Caki2 (cell line): ENCODE measurements at places on chromosomes 16 and 17. TPM values are rescaled to one million over a fixed set of nuclear protein-coding genes. Genes with fewer than 3 reads are reported as not detected.
A peak's percentile ranks its signal among the peaks of the same experiment; 100 is the strongest.

- no peak for DNase-seq
Observed at GRCh38 chr17:5226940-5227878, 7.5 kb downstream of the SCIMP start.

The CDH15 gene
- 0.51 and 1.0 TPM in 2 replicates for total RNA-seq

DNA sequence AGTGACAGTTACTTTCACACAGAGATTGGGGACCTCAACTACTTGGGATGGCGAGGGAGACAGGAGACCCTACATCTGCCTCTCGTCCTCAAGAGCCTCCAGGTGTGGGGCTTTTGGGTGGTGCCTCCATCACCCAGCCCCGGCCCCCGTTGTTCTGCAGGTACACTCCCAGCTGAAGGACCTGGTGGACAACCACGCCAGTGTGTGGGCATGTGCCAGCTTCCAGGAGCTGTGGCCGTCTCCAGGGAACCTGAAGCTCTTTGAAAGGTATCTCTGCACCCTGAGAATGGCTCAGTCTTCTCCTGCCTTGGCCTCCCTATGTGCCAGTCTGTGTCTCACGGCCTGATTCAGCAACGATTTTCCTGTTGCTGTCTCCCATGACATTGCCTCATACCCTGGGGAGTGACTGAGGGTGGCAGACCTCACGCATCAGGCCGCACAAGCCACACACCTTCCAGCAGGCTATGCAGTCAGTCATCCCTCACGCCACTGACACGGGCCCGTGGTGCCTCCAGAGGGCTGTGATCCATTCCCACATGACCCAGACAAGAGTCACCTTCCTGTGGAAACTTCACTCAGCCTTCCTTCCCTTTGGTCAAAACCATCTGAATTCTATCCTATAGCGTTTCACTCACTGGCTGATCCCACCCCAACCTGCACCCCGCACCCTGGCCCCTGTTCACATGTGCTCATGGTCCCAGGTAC lies 3.7 kb downstream of the CCNF start:
- no peak for DNase-seq

- DNase-seq: no peak
Observed at GRCh38 chr16:73599351-73599750, 551.4 kb upstream of the ZFHX3 start.

The KRTAP2-3 gene
- not detected in 2 replicates for total RNA-seq

DNA sequence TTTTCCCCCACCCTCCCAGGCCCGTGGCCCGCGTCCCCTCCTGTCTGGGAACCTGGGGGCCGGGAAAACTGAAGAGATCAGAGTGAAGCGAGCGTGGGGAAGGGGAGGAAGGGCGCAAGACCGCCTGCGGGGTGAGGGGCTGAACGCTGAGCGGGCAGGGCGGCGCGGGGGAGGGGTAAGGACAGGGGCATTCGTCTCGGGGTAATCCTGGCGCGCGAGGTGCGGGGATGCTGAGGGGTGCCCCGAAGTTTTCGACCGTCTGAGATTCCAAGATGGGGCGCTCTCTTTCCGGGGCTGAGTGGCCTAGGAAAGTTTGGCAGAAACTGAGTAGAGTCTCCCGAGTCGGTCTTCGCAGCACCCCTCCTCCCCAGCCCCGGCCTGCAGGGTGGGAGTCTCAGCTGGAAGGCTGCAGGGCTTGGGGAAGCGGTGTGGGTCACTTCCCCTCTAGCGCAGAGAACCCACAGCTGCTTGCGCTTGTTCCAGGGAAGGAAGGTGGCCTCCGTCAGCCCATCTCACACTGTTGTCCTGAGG lies 555 bp downstream of the TTYH2 start:
- DNase-seq: no peak

- DNase-seq: no peak
Observed at GRCh38 chr16:71758293-71758760, 33.8 kb upstream of the PHLPP2 start.

DNA sequence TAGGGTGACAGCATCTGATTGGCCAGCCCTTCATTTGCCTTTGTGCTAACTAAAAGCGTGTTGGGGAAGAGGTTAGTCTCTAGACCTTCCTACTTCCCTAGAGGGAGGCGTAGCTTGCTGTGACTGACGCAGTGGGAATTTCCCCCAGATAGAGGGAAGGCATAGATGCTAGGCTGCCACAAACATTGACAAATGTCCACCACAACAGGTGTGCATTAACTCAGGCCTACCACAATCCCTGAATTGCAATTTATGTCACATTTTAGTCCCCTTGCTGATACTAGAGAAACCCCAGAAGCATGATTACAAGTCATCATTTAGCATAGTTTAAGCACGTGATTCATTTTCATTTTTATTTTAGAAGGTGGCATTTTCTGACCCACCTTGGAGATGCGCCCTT lies 76.3 kb upstream of the WSB1 start:
- DNase-seq: no peak

GRCh38 chr16:24309258-24310142 lies 53.4 kb downstream of the CACNG3 start:
- peak; percentile 83 for DNase-seq

The OTOP3 gene
- not detected in 2 replicates for total RNA-seq

The TP53TG3F gene
- total RNA-seq: not detected in 2 replicates
